ENCODE measurements at places on chromosomes 12 and 14.

DNA sequence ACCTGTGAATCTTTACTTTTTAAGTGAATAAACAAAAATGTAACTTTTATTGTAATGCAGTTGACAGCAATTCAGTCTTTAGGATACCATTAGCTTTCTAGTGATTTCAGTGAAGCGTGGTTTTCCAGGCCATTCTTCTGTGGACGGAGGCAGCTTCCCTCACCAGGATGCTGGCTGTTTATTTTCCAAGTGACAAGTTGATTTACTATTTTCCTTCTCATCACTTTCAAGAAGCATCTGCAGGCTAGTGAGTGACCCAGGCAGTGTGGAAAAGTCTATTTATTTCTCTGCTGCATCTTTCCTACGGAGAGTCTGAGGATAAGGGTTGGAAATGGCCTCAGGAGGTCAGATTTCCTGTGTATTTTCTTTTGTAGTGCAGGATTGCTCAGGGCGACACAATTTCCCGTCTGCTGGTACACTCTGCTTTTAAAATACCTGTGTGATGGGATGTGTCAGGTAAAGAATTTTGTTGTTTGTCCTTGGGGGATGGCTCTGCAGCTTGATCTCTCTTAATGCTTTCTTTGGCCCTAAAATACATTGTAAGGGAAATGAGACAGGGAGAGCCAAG, 467.8 kb downstream of the NRXN3 start:
- no peak for DNase-seq

DNA sequence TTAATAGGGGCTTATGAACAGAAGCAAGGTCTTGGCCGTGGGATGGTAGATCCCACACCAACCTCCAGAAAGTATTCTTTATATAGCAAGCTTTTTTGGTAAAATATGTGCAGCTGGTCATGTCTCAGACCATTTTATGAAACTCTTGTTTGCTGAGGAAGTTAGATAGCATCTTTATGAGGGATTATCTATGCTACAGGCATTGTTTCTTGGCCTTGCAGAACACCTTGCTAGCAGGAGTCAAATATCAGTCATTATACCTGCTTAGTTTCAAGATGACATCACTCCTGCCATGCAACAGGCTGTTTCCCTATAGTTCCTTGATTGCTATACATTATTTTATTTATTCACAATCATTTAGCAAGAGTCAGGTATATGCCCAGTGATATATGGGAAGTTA, 84.8 kb upstream of the LRFN5 start:
- DNase-seq, result no peak

- DNase-seq, result peak; percentile 82
Observed at GRCh38 chr14:104650057-104650980, 39.1 kb upstream of the INF2 start.

DNA sequence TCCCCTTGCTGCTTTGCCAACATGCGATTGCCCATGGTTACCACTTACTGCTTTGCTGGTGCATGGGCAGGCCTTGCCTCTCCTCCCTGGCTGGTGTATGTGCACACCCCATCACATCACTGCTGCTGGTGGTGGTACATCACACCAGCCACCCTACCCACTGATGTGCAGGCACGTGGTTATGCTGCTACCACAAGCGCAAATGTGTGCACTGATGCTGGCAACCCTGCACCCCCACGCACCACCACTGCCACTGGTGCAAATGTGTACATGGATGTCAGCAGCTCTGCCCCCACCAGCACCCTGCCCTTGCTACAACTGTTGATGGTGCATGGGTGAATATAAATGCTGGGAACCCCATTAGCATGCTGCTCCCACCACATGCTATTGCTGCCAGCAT, 261.7 kb downstream of the AEBP2 start:
- DNase-seq, result no peak

DNA sequence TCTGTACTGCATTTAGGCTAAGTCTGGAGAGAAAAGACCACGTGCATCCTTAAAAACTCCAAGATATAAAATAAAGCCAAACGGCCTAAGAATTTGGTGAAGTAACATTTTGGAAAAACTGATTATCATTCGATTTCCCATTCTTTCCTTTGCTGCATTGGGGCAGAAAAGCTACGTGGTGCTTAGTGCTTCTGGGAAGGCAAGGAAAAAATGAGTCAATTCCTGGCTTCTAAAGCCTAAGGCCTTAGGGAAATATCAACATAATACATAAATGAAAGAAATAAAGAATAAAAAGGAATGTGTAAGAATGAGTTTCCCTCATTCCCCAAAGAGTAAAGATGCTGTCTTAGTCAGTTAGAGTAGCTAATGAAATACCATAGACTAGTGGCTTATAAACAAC, 520.5 kb downstream of the GLT1D1 start:
- DNase-seq, result no peak

GRCh38 chr14:99995700-99996356, 69.4 kb upstream of the EVL start:
- DNase-seq, result peak; percentile 77

- DNase-seq, result no peak
Observed at GRCh38 chr14:57687416-57687815, 178.5 kb downstream of the SLC35F4 start.

DNA sequence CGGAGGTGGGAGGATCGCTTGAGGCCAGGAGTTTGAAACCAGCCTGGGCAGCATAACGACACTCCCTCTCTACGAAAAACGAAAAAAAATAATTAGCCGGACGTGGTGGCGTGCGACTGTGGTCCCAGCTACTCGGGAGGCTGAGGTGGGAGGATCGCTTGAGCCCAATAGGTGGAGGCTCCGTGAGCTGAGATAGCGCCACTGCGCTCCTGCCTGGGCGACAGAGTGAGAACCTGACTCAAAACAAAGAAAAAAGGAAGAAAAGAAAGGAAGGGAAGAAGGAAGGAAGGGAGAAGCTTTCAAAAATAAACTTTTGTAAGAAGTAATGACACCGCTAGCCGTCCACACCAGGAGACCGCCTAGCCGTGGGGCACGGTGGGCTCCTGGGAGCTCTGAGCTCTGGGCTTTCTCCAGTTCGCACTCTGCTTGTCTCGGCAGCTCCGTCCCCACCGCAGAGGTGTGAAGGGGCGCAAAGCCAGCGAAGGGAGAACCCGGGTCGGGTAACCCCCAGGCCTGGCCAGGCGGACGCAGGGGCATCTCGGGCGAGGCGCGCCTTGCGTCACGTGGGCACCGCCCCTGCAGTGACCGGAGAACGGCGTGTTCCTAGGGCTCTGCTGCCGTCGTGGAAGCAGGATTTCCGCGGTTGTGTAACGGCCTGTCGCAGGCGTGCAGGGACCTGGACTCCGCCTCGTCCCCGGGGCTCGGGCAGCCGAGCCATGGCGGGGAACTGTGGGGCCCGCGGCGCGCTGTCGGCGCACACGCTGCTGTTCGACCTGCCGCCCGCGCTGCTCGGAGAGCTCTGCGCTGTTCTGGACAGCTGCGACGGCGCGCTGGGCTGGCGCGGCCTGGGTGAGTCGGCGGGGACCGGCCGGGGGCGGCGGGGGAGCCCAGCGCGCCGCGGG, at the start of gene IRAK3:
IRAK3 (plus strand) TSS at position 631 of the 902 bp plus-strand sequence; CDS start at position 717, 86 bp downstream.
- DNase-seq, result peak; percentile 51

Data from stimulated activated naive CD8-positive, alpha-beta T cell treated with anti-CD3 and anti-CD28 coated beads, Interleukin-15, Interleukin-2, amounts not matched to agents 100 U/mL and 50 U/mL, for 24 hours (primary cell).